CD4-positive, alpha-beta T cell treated with Interleukin-17A for 1 hour (primary cell): ENCODE measurements at places on chromosomes 2 and 18.

GRCh38 chr18:49016648-49017539, 66.1 kb upstream of the SMAD7 start:
- DNase-seq, result no peak

DNA sequence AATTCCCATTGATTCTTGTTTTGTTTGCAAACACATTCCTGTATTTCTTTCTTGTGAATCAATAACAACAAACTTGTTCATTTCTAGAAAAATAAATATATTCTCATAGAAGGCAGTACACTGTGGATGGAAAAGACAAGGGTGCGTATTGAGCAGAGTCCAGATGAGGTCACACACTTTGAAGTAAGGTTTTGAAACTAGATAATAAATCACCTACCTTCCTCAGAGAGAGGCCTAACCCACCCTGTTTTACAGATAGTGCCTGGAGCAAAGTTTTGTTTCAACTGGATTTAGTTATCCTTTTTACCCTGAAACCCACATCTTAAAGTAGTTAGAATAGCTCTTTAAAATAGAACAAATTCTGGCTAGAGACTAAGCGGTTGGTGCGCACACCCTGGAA, 137.1 kb upstream of the PIEZO2 start:
- no peak for DNase-seq

- no peak for DNase-seq
These were observed 994.6 kb downstream of the TSN start for GRCh38 chr2:122750095-122750494.

- no peak for DNase-seq
These were observed 165.5 kb downstream of the DDX1 start for GRCh38 chr2:15756882-15757819.

DNA sequence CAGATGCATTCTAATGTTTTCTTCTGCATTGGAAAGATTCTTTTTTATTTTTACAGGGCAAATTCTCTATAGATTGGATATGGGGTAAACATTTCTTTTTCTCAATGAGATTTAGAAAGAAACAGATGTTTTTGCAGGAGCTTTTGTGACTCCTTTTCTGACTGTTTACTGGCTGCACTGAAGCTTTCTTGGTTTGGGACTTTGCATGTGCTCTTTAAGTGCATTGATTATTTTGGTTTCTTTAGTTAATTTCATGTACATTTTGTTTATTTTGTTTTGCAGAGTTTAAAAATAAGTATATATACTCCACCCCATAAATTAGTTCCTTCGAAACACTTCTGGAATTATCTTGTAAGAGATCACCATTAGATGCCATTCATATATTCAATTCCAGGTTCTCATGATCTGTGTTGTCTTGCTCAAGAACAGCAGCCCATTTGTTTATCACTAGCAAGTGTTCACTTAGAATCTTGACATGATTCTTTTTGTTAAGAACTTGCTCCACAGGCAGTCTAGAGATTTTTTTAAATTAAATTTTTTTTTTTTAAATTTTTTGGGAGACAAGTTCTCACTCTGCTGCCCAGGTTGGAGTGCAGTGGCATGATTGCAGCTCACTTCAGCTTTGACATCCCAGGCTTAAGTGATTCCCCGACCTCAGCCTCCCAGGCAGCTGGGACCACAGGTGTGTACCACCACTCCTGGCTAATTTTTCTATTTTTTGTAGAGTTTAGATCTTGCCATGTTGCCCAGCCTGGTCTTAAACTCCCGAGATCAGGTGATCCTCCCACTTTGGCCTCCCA, 233.7 kb downstream of the MYCN start:
- DNase-seq, result no peak

GRCh38 chr2:103818176-103818575, 1035.7 kb upstream of the POU3F3 start:
- no peak for DNase-seq

GRCh38 chr2:231015478-231015877, 19.6 kb downstream of the SPATA3 start:
- no peak for DNase-seq

DNA sequence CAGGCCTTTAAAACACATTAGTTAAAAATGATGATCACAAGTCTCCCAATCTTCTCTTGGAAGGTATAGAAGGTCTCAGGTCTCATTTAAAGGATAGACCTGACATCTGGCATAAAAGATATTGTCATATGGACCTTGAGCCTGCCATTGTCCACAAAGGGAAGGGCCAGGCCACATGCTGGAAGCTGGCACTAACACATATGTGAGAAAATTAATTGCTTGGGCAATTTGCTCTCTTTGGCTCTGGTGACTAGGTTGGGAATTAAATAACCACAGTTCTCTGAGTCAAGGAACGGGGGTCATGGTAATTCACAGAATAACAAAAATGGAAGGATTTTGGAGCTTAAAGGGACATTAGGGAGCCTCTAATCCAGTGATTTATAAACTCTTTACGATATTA, 727.3 kb downstream of the BCL11A start:
- DNase-seq, result no peak

GRCh38 chr2:179613701-179614100, 247.7 kb downstream of the ZNF385B start:
- no peak for DNase-seq

- DNase-seq, result no peak
These were observed 87.0 kb upstream of the LRP1B start for GRCh38 chr2:142217804-142218203.

DNA sequence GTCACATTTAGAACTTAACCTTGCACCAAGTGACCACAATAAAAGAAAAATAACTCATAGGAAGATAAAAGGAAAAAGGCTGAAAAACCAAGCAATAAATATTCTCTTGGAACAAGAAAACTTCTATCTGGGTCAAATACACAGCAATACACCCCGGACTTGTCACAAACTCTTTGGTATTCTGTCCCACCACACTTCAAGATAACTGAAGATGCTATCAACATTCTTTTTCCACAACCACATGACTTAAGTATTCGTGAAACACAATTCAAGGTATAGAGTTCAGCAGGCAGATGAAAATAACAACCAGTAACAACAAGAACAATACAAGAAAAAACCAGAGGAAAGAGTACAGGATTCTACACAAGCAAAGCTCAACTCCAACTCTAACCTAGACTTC, 18.0 kb downstream of the MBD2 start:
- DNase-seq, result no peak

- no peak for DNase-seq
These were observed 11.6 kb downstream of the KLHL14 start for GRCh38 chr18:32761231-32761630.

GRCh38 chr2:120245520-120246332, 6.9 kb upstream of the RALB start:
- no peak for DNase-seq

DNA sequence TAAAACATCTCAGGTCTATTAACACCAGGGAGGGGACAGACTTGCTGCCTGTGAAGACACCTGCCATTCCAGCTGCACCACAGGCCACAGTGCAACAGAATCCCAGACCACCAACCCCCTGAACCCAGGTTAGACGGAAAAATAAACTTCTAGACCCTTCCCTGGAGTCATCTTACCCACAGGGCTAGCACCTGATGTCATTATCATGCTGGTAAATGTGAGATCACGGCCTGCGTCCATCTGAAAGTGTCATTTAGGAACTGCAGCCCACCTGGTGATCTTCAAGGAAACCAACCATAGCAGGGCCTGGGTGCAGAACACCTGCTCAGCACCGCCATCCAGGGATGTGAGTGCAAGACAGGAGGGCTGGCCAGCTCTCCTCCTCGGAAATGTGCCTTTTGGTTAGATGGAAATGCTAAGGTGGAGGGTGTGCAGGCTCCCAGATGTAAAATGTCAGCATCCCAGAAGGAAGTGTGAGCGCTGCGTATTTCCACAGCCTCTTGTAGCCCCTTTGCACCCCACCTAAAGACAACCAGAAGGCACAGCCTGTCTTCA, 80.8 kb downstream of the PTGR3 start:
- no peak for DNase-seq

- no peak for DNase-seq
These were observed 95.5 kb upstream of the ATP8B1 start for GRCh38 chr18:57898506-57899124.

DNA sequence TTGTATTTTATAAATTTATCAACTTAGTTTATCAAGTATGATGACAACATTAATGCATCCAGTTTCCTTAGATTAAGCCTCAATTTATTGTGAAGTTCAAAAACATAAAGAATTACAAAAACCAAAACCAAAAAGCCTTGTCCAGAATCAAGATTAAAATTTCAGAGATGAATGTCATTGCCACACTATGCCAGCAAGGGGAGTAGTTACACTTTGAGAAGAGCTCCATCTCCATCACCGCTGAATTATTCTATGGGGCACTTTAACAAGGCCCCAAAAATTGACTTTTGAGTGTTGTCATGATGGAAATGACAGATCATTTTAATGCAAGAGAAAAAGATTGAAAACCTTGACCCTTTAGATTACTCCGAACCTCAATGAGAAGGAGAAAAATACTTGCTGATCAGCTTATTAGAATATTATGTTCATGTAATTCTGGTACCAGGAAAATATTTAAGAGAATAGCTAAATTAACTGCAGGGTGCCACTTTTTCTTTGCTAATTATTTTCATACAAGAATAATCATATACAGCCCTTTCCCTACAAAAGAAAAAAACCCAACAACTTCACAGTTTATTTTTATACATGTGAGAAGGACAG, 152.5 kb upstream of the AQP4 start:
- no peak for DNase-seq

DNA sequence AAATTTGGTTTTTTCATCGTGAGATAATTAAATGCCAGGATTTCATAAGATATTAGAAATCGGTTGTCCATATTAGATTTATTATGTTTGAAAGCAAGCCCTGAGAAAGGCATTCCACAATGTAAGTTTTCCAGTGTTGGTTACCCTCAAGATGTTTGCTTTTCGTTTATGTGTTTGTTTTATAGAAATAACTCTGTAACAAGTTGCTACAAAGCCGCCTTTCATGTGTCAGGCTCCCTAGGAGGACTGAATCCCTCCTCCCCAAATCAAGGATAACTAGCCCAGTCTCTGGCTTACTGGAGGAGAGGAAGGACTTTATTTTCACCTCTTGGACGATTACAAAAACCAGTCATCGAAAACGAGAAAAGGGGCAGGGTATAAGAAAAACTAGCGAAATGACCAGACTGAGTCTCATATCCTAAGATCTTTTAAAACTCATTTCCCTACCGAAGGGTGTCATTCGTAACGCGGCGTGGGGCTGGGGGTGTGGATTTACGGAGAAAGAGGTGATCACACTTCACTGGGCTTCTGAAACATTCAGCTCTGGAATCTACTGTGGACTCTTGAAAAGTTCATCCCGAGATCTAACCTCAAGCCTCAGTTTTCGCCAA, 1.0 kb upstream of the PEX13 start:
- no peak for DNase-seq

DNA sequence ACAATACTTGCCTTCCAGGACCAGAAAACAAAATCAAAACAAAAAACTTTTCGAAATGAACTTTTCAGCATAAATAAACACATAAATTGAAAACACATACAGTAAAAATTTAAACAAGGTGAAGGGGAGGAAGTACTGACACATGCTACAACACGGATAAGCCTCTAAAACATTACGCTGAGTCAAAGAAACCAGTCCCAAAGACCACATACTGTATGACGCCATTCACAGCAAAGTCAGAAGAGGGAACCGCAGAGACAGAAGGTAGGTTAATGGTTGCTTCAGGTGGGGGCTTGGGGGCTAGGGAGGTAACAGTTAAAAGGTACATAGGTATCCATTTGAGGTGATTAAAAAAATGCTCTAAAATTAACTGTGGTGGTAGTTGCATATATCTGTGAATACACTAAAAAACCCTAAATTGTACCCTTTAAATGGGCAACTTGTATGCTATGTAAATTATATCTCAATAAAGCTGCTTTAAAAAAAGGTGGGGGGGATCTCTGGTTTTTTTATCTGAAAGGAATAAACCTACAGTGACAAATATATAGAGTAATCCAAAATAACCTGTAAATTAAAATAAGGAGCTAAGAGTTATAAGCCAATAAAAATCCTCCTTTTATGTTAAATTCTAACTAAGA, 7.1 kb downstream of the COX7A2L start:
- no peak for DNase-seq
